ENCODE measurements at places on chromosomes 12 and 14. TPM values are rescaled to one million over a fixed set of nuclear protein-coding genes. Genes with fewer than 3 reads are reported as not detected.

RPL10L gene
- total RNA-seq: not detected

- no peak for DNase-seq
Measured at GRCh38 chr12:49582850-49583249, 14.9 kb upstream of the MCRS1 start.

SLC17A8 gene
- not detected for total RNA-seq

DNA sequence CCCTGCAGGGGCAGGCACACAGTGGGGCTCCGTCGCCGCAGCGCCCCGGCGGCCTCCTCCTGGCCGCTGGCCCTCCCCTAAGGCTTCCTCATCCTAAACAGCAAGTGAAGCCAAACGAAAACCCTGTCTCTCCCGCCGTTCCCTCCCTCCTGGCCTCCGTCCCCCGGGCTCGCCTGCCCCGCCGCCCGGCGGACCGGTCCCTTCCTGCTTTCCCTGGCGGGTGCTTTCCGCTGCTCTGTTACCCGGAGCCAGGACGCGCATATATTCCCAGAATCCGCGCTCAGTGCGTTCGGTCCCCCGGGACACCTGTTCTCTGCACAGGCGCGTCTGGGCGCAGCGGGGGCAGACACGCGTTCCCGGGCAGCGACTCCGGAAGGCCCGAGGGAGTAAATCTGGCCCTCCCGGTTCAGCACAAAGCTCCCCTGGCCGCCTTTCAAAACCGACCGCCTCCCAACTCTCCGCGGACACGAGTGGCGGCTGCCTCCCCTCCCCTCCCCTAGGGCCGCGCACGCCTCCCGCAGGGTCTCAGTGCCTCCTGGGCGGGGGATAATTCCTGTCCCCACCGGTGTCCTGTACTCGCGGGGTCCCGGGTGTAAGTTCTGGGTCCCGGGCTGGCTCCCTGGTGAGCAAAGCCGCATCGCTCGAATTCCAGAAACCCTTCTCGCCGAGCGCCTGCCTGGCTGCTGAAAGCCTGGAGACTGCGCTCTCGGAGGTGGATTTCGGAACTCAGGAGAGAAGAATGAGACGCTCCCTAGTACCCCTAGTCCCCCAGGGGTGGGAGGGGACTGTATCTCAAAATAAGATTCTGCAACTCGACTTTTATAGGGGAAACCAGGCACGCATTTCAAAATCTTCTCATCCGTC is 21.4 kb upstream of the CEP170B start:
- no peak for DNase-seq

- no peak for DNase-seq
Measured at GRCh38 chr12:120625557-120626419, 14.6 kb upstream of the CABP1 start.

DNA sequence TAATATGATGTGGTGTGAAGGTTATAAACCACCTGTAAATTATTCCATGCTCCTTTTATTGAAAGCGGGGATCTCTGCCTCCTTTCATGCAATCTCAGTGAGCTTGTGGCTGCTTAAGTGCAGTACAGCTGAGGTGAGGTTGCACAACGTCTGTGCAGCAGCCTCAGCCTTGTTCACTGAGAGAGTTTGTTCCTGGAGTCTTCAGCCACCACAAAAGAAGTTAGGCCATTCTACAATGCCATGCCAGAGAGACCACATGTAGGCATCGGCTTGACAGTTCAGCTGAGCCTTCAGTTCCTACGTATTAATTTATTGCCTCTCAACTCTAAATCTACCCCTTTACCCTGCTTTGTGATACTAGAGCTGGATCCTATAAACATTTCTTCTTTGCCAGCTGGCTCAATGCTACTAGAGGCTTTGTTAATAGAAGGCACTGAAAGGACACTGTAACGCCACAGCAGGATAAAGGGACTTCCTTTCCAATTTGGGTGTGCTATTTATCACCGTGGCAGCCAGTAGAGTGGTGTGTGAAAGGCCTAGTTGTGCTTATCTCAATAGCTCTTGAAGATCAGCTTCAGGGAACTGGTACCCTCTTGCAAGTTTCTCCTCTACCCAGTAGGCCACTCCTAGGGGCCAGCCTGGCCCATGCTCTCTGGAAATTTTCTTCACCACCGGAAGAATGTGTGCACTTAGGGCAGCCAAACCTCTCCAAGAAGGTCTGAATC is 337.7 kb downstream of the IPO8 start:
- no peak for DNase-seq

DNA sequence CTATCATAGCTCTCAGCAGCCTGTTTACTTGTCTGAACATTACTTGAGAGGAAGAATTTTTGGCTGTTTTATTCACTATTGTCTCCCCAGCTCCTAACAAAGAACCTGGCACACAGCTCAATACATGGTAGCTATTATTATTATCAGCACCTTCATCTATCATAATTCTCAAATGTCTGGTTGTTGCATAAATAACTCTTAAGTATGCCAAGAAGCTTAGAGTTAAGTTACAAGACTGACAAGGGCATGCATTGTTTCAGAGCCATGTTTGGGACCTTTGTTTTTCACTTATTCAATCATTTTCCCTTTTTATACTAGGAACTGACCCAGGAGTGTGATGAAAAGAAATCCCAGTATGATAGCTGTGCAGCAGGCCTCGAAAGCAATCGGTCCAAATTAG is 77.5 kb upstream of the ATP2A2 start:
- no peak for DNase-seq

PLEKHH1 gene
- 0.77 TPM for total RNA-seq

GRCh38 chr12:53782093-53782703 is 30.4 kb upstream of the CISTR start:
- no peak for DNase-seq

DNA sequence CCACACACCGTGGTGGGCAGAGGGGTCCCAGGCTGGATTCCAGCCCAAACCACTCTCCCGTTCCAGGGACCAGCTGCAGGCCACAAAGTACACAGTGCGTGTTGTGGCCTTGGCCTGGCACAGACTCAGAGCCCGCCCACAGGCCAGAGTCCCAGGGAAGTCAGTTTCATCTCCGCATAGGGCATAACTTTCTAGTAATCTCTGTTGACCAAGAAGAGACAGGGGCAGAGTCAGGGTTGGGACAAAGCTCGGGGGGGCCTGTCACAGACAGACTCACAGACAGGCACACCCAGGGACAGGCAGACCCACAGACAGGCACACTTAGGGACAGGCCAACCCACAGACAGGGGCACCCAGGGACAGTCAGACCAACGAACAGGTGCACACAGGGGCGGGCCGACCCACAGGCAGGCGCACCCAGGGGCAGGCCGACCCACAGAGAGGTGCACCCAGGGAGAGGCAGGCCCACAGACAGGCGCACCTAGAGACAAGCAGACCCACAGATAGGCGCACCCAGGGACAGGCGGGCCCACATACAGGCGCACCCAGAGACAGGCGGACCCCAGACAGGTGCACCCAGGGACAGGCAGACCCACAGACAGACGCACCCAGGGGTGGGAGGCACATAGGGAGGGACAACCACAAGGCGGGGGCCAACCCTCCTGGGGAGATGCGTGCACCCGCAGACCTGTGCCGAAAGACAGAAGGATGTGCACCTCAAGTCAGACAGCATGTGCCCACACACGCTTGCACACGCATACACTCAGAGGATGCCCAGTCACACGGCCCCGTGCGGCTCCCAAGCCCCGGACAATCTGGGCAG is 323.3 kb upstream of the RTL1 start:
- DNase-seq: no peak

- no peak for DNase-seq
Measured at GRCh38 chr14:80271389-80271788, 60.1 kb upstream of the DIO2 start.

CLEC6A gene
- not detected for total RNA-seq

DNA sequence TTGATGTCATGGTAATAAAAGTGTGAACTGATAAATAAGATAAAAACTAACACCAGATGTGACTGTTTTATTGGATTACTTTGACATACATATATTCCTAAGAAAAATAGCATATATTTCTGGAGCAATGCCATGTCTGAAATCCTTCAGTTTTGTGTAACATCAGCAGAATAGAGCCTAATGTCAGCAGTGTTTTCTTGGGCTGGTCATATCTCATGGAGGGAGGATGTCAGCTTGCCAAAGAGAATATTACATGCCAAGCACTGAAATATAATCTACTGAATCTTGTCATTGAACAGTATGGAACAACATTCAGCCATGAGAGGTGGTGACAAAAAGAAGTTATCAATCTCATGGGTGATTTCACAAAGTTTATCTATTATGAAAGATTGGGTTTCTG is 220.3 kb downstream of the KLHL28 start:
- no peak for DNase-seq

DNA sequence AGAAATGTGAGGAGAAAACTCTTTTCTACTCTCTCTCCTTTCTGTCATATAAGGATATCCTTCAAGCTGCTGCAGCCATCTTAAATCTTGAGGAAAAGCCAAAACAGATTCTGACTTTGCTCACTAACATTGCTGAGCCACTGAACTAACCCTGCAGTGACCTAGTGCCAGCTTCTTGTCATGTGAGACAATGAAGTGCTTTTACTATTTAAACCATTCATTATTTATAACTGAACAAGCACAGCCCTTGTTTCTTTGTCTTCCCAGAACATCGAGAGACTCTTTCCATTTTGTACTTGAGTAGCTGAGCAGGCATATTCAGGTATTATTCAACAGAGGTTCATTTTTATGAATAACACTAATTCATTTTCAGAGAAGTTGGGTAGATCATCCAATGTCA is 455.0 kb upstream of the TMPO start:
- DNase-seq: no peak

DNA sequence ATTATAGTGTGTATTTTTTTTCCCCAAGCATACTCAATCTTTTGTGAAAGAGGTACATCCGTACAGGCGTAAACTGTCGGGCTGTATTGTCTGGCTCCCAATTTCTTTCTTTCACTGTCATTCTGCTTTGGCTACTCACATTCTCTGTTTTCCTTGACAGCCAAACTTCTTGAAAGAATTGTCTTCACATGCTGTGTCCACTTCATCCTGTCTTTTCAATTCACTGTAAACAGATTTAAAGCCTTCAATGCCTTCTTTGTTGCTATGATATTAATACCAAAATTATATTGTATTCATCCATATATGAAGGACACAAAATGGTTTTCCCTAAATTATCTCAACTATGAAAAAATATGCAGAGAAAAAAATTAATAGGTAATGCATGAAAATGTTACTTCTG is 6.0 kb upstream of the ATP23 start:
- no peak for DNase-seq

DNA sequence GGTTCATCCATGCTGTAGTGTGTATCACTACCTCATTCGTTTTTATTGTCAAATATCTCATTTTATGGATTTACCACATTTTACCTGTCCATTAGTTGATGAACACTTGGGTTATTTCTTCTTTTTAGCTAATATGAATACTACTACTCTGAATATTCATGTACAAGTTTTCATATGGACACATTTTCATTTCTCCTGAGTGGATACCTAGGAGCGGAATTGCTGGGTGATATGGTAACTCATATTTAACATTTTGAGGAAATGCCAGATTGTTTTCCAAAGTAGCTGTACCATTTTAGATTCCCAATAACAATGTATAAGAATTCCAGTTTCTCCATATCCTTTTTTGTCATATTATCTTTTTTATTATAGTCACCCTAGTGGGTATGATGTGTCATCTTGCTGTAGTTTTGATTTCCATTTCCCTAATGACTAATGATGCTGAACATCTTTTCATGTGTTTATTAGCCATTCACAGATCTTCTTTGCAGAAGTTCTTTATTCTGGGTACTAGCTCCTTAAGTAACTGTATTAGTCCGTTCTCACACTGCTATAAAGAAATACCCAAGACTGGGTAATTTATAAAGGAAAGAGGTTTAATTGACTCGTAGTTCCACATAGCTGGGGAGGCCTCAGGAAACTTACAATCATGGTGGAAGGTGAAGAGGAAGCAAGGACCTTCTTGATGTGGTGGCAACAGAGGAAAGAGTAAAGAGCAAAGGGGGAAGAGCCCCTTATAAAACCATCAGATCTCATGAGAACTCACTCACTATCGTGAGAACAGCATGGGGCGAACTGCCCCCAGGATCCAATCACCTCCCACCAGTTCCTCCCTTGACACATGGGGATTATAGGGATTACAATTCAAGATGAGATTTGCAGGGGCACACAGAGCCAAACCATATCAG is 11.9 kb downstream of the NRDE2 start:
- DNase-seq: no peak

DNA sequence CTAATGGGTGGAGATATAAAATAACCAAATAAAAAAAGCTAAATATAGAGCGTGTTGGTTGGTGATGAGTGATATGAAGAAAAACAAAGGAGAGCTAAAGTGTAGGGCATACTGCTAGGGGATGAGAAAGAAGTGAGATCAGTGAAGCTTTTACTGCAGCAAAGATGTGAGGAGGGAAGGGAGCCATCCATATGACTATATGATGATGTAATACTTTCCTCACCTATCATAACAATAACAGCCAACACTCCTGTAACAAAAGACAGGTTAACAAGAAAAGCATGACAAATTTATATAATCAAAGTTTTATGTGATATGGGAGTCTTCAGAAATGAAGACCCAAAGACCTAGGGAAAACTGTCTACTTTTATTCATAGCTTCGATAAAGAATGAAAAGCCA is 57.4 kb upstream of the LRFN5 start:
- DNase-seq: no peak

GRCh38 chr12:65926119-65926908 is 102.0 kb downstream of the HMGA2 start:
- no peak for DNase-seq

DNA sequence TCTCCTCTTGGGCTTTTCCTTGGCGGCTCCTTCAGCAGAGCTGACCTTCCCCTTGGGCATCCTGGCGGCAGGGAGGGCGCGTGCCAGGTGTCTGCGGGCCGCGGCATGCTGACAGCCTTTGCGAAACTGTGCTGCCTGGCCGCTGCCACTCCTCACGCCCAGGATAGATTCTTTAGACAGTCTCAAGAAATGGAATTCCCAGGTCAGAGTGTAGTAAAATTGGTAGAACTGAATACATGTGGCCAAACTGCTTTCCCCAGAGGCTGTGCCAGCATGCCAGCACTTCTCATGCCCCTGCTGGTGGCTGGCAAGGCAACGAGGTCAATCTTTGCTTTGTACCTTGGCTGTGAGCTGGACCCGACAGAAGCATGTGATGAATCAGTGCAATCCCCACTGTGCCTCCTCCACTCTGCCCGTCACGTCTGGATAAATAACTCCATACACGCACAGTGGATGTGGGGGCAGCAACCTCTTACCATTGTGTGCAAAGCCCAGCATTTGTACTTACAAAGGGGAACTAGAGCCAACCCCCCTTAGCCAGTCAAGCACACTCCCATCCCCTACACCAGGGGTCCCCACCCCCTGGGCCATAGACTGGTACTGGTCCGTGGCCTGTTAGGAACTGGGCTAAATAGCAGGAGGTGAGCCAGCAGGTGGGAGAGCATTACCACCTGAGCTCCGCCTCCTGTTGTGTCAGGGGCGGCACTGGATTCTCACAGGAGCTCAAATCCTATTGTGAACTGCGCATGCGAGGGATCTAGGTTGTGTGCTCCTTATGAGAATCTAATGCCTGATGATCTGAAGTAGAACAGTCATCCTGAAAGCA is 90.9 kb downstream of the ACTN1 start:
- DNase-seq: no peak

DNA sequence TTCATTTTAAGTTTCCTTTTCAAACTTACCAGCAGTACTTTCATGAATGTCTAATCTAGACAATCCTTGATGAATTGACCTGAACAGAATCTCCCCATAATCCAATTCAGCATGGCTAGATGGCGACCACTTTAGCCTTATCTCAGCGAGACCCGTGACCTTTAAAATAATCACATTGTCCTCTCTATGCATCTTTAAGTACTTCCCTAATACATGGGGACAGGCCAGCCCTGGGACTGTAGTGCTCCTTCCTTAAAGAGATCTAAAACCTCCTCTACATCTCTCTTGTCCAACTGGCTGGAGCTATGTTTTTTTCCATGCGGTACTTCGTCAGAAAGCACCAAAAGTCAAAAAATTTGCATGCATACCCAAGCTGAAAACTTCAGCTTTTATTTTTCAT is 746.0 kb downstream of the VRK1 start:
- DNase-seq: no peak
